ENCODE measurements at places on chromosomes 1 and 21.

GRCh38 chr1:42529724-42530181 is 66.7 kb downstream of the CCDC30 start:
- no peak for DNase-seq

DNA sequence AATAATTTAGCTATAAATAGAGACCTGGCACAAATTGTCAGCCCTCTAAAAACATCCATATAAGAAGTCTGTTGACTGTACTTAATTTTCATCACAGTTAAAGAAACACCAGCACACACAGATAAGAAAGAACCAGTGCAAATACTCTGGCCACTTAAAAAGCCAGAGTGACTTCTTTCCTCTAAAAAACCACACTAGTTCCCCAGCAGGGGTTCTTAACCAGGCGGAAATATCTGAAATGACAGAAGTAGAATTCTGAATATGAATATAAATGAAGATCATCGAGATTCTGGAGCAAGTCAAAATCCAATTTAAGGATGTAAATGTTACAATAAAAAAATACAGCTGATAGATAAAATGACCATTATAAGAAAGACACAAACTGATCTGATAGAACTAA is 870.6 kb upstream of the ADGRL4 start:
- no peak for DNase-seq

DNA sequence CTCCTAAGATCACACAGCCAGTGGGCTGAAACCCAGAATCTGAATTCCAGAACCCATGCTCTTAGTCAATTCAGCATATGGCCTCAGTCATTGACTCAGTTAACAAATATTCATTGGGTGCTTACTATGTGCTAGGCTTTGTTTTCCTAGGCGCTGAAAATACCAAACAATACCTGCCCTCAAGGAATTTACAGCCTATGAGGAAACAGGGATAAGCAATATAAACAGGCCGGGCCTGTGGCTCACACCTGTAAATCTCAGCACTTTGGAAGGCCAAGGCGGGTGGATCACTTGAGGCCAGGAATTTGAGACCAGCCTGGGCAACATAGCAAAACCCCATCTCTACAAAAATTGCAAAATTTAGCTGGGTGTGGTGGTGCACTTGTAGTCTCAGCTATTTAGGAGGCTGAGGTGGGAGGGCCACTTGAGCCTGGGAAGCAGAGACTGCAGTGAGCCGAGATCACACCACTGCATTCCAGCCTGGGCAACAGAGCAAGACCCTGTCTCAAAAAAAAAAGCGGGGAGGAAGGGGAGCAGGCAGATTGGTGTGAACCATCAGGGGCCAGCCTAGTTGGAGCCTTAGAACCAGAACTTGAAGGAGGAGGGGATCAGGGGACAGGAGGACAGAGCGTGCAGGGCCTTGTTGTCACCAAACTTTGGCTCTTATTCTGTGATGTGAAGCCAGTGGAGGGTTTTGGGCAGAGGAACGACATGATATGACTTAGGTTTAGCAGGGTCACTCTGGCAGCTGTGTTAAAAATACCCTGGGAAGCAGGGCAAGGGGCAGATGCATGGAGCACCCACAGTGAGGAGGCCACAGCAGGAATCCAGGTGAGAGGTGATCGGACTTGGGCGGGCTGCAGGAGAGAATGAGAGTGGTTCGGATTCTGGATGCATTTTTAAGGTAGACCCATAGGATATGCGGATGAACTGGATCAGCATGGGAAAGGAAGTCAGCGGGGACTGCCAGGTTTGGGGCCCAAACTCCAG is 5.8 kb downstream of the TINAGL1 start:
- no peak for DNase-seq

DNA sequence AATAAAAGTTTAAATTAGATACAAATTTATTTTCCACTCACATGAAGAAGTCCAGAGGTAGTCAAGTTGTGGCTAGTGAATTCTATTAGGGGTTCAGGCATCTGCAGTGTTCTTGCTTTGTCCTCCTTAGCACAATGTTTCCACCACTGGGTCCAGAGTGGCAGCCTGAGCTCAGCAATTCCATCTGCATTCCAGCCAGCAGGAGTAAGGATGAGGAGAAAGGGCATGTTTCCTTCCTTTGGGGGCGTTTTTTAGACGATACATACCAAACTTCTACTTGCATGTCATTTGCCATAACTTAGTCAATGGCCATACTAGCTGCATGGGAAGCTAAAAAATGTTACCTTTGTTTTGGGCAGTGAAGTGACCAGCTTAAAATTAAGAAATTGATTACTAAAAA is 98.5 kb upstream of the VANGL1 start:
- no peak for DNase-seq

- DNase-seq: no peak
Measured at GRCh38 chr1:157371826-157372225, 180.5 kb downstream of the FCRL5 start.
